Mesothelial cell of epicardium (in vitro differentiated cells): ENCODE measurements at places on chromosomes 13 and 19. TPM values are rescaled to one million over a fixed set of nuclear protein-coding genes. Genes with fewer than 3 reads are reported as not detected.
A peak's percentile ranks its signal among the peaks of the same experiment; 100 is the strongest.

GRCh38 chr13:92677571-92677970 is 549.0 kb upstream of the GPC6 start:
- no peak overlapping the region for H3K27ac ChIP-seq
- no peak for DNase-seq
- H3K27me3 ChIP-seq = no peaks in the 10 kb centered on the region
- no peaks in the 10 kb centered on the region for H3K36me3 ChIP-seq
- no peak overlapping the region for H3K4me3 ChIP-seq

OR10H4 gene
- not detected in 3 replicates for total RNA-seq

DNA sequence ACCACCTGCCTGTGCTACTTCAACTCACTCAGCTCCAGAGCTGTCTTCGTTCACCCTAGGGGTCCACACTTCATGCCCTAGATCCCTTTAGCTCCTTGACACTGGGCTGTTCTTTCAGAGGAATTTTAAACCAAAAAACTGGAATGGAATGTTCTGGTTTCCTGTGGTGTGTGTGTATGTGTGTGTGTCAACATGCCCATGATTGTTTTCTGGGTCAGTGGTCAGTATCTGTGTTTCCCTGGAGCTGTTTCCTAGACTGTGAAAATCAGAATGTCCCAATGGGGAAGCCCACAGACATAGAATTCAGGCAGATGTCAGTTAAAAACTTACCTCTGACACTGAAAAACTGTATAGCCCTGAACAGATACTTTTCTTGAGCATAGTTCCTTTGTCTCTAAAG is 1.3 kb downstream of the PMIS2 start:
- H3K27ac ChIP-seq = no peak overlapping the region
- no peak overlapping the region for H3K4me3 ChIP-seq
- no peak for DNase-seq
- H3K4me1 ChIP-seq = no peaks in the 10 kb centered on the region

- H3K4me1 ChIP-seq = peaks cover 11% of the 10 kb centered on the region
- H3K27ac ChIP-seq = no peak overlapping the region
- H3K36me3 ChIP-seq = no peaks in the 10 kb centered on the region
These were observed 29.9 kb downstream of the EFNA2 start for GRCh38 chr19:1315470-1316166.

DNA sequence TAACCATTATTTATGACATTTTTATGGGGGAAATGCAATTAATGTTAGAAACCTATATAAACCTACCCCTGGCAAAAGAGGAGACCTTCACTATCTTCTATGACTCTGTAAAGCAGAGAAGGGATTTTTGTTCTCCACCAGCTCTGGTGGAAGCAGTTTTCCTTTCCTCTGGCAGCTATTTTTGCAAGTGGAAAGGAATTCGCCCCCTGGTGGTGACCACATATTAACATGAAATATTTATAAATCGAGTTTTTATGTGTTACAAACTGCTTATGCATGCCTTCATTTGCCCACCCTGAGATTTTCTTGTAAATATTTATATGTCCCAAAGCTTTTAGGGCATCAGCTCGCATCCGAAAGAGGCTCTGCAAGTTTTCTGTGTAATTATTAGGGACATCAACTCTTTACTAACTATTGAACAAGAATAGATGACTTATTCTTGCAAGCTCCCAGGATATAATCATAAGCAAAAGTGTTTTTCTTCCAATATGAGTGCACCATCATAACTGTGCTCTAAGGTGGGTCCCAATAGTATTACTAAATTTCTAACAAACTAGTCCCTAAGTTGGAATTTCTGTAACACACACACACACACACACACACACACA is 62.4 kb downstream of the SERTM1 start:
- no peaks in the 10 kb centered on the region for H3K4me1 ChIP-seq
- no peaks in the 10 kb centered on the region for H3K36me3 ChIP-seq
- no peak overlapping the region for H3K4me3 ChIP-seq
- H3K27me3 ChIP-seq = no peaks in the 10 kb centered on the region
- H3K27ac ChIP-seq = no peak overlapping the region

GRCh38 chr13:21637296-21637695 is 33.3 kb upstream of the MICU2 start:
- H3K27me3 ChIP-seq = no peaks in the 10 kb centered on the region
- no peaks in the 10 kb centered on the region for H3K36me3 ChIP-seq
- H3K27ac ChIP-seq = no peak overlapping the region
- peaks cover 31% of the 10 kb centered on the region for H3K4me1 ChIP-seq
- no peak for DNase-seq

DNA sequence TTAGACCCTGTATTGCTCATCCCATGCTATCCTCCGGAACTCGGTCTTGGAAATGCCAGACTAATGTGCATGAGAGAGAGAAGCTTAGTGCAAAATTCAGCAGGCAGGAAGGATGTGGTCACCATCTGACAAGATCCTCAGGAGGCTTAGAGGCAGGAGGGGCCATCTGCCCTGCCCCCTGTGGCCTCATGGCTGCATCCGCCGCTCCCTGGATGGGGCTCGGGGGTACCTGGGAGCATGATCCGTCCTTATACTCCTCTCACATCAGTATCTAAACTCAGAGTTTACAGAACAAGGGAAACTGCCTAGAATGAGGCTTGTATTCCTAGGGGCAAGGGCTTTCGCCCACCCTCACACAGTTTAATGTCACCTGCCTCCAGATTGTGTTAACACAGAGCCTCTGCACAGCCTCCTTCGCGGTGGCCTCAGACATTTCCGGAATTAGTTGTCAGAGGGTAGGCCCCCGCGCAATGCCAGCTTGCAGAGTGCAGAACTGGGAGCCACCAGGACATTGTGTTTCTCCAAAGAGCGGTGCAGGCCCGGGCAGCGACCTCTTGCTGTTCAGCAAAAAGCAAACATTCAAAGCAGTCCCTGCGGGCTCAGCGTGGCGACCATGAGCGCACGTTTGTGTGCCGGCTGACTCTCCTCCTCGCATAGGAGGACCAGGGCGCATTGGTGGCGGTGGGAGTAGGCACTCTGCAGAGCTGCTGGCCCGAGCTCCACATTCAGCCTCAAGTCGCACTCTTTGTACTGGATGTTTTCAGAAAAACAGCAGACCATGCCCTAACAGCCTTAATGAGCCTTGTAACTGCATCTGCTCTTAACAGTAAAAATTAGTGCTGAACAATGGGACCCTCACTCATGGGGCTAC is 39.1 kb downstream of the GPR12 start:
- H3K36me3 ChIP-seq = no peaks in the 10 kb centered on the region
- H3K27ac ChIP-seq = no peak overlapping the region
- no peak overlapping the region for H3K4me3 ChIP-seq
- H3K27me3 ChIP-seq = peaks cover 22% of the 10 kb centered on the region

ARRDC5 gene
- not detected in 3 replicates for total RNA-seq

- no peak for DNase-seq
- H3K27ac ChIP-seq = no peak overlapping the region
- no peak overlapping the region for H3K4me3 ChIP-seq
- no peaks in the 10 kb centered on the region for H3K27me3 ChIP-seq
- H3K4me1 ChIP-seq = no peaks in the 10 kb centered on the region
These were observed 436.5 kb upstream of the KLHL1 start for GRCh38 chr13:70544706-70545105.

FXYD7 gene
- 0.41 to 1.3 TPM (median 0.69 TPM) in 3 replicates for total RNA-seq

LGALS14 gene
- 0.71 to 0.92 TPM (median 0.72 TPM) in 3 replicates for total RNA-seq

DNA sequence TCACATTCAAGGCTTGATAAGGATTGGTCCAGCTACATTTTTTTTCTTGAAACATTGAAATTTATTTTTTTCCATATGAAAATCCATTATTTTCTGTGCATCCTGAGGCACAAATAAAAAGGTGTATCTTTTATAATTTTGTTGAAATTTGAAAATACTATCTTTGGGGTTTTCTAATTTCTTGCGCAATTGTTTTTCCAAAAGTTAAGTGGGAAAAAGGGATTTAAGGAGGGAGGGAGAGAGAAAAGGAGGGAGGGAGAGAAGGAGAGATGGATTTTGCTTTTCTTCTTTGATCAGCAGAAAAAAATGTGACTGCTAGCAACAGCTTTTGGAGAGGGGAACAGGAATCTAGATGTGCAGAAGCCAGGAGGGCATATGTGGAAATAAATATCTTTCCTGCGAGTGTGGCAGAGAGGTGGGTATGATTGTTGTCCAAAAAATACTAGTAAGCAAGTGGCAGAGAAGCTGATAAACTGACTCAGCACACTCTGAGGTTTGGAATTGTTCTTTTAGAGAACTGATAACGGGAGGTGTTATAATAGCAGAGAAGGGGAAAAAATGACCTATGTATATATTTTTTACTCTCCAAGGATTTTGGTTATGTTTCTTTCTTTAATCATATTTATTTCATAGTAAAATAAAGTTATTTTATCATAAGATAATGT is 61.2 kb upstream of the EDNRB start:
- H3K27me3 ChIP-seq = no peaks in the 10 kb centered on the region
- H3K4me3 ChIP-seq = no peak overlapping the region
- H3K27ac ChIP-seq = peak overlapping the region; percentile 29
- H3K36me3 ChIP-seq = peaks cover 3% of the 10 kb centered on the region
- peaks cover 14% of the 10 kb centered on the region for H3K4me1 ChIP-seq

DNA sequence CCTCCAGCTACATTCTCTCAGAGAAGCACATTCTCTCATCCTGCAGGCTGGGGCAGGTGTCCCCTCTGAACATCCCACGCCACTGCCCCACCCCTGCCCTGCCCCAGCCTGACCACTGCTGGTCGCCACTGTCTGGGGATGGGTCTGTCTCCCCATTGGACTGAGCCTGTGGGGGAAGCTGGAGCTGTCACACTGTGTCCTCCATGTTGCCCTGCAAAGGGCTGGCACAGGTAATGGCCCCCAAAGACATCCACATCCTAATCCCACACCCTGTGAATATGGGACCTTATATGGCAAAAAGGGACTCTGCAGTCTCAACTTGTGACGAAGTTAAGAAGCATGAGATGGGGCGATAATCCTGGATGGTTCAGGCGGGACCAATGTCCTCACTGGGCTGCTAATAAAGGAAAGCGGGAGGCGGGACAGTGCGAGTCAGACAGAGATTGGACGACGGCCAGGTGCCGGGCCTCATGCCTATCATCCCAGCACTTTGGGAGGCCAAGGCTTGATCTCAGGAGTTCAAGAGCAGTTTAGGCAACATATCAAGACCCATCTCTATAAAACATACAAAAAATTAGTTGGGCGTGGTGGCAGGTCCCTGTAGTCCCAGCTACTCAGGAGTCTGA is 9.1 kb downstream of the AP2S1 start:
- H3K27me3 ChIP-seq = no peaks in the 10 kb centered on the region
- no peak for DNase-seq
- no peak overlapping the region for H3K4me3 ChIP-seq

ZNF69 gene
- total RNA-seq = 25.1 to 27.8 TPM (median 27.8 TPM) in 3 replicates

GSX1 gene
- not detected in 3 replicates for total RNA-seq

SUGP1 gene
- 70.2 to 77.2 TPM (median 74.9 TPM) in 3 replicates for total RNA-seq

CBY2 gene
- not detected in 3 replicates for total RNA-seq

- H3K4me1 ChIP-seq = no peaks in the 10 kb centered on the region
- H3K4me3 ChIP-seq = no peak overlapping the region
- no peak overlapping the region for H3K27ac ChIP-seq
- DNase-seq = no peak
- H3K36me3 ChIP-seq = no peaks in the 10 kb centered on the region
These were observed 9.1 kb downstream of the GPR42 start for GRCh38 chr19:35379992-35380391.

DNA sequence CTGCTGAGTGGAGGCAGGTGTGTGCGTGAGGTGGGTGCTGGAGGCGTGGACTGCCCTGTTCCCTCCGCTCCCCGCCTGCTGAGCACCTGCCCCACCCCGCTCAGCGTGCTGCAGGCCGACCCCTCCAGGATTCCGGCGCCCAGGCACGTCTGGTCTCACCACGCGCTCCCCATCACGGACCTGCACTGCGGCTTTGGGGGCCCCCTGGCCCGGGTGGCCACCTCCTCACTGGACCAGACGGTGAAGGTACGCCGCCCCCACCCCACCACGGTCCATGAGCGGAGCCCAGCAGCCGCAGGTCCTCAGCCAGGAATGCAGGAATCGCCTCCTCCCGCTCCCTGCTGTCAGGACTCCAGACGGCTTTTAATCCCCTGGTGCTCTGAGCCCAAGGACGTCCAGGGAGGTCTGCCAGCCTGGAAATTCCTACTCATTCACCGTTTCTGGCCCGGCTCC is 6.0 kb downstream of the WDR18 start:
- H3K27me3 ChIP-seq = no peaks in the 10 kb centered on the region
- H3K4me3 ChIP-seq = no peak overlapping the region
- no peak overlapping the region for H3K27ac ChIP-seq
- H3K4me1 ChIP-seq = no peaks in the 10 kb centered on the region

GRCh38 chr13:51957377-51958216 is 53.7 kb downstream of the ATP7B start:
- DNase-seq = no peak
- H3K27ac ChIP-seq = no peak overlapping the region
- peaks cover 3% of the 10 kb centered on the region for H3K4me1 ChIP-seq
- H3K36me3 ChIP-seq = peaks cover 20% of the 10 kb centered on the region
- H3K27me3 ChIP-seq = no peaks in the 10 kb centered on the region

GRCh38 chr19:54201172-54201701 is 579 bp downstream of the RPS9 start:
- no peaks in the 10 kb centered on the region for H3K27me3 ChIP-seq
- H3K4me3 ChIP-seq = peak overlapping the region; percentile 100
- H3K36me3 ChIP-seq = peaks cover 19% of the 10 kb centered on the region
- peak overlapping the region; percentile 100 for H3K27ac ChIP-seq
- H3K4me1 ChIP-seq = peaks cover 46% of the 10 kb centered on the region

ZFR2 gene
- 2.6 to 3.6 TPM (median 3.0 TPM) in 3 replicates for total RNA-seq

NLRP4 gene
- not detected in 3 replicates for total RNA-seq

GRCh38 chr19:45156011-45156630 is 4.7 kb downstream of the NKPD1 start:
- H3K36me3 ChIP-seq = no peaks in the 10 kb centered on the region
- H3K4me1 ChIP-seq = peaks cover 21% of the 10 kb centered on the region
- H3K27me3 ChIP-seq = peaks cover 53% of the 10 kb centered on the region

GGACT gene
- total RNA-seq = 6.3 to 7.5 TPM (median 6.6 TPM) in 3 replicates

VSTM1 gene
- not detected in 3 replicates for total RNA-seq

GRCh38 chr13:74062933-74063332 is 71.3 kb downstream of the KLF12 start:
- H3K27ac ChIP-seq = peak overlapping the region; percentile 89
- peak overlapping the region; percentile 37 for H3K4me3 ChIP-seq
- H3K27me3 ChIP-seq = no peaks in the 10 kb centered on the region
- H3K4me1 ChIP-seq = peaks cover 51% of the 10 kb centered on the region
- DNase-seq = no peak

DZIP1 gene
- total RNA-seq = 57.6 to 62.8 TPM (median 62.7 TPM) in 3 replicates

DNA sequence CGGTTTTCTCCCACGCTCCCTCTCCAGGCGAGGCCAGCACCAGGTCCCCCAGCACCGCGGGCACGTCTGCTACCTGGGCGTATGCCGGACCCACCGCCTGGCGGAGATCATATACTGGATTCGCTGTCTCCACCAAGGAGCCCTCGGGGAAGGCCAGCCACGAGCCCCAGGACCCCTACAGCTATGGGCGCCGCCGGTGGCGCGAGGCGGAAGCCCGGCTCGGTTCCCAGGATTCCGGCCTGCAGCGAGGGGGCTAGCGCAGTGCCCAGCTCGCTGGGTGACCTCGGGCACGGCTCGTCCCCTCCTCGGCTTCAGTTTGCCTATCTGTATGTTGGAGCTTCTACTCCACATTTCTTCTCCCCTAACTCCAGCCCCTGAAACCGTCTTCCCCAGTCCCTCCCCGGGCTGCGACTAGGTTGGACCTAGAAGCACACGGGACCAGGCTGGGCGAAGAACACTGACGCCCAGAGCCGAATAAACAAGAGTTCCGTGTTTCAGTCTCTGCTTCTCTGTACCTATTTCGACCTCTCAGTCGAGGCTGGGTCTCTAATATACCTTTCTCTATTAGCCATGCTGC is 749 bp upstream of the CPT1C start:
- peaks cover 14% of the 10 kb centered on the region for H3K36me3 ChIP-seq
- H3K27me3 ChIP-seq = peaks cover 6% of the 10 kb centered on the region
- H3K4me1 ChIP-seq = peaks cover 22% of the 10 kb centered on the region
- H3K27ac ChIP-seq = peak overlapping the region; percentile 91
- peak overlapping the region; percentile 77 for H3K4me3 ChIP-seq

SHFL gene
- total RNA-seq = 30.6 to 34.6 TPM (median 33.0 TPM) in 3 replicates

GRCh38 chr19:7672522-7672921 is 3.7 kb downstream of the RETN start:
- no peak overlapping the region for H3K27ac ChIP-seq
- no peak for DNase-seq
- peaks cover 86% of the 10 kb centered on the region for H3K27me3 ChIP-seq
- no peak overlapping the region for H3K4me3 ChIP-seq
- no peaks in the 10 kb centered on the region for H3K36me3 ChIP-seq
